ENCODE measurements at places on chromosomes 11 and 22.

- DNase-seq: peak; percentile 17
These were observed 38.0 kb downstream of the EXT2 start for GRCh38 chr11:44133335-44133946.

DNA sequence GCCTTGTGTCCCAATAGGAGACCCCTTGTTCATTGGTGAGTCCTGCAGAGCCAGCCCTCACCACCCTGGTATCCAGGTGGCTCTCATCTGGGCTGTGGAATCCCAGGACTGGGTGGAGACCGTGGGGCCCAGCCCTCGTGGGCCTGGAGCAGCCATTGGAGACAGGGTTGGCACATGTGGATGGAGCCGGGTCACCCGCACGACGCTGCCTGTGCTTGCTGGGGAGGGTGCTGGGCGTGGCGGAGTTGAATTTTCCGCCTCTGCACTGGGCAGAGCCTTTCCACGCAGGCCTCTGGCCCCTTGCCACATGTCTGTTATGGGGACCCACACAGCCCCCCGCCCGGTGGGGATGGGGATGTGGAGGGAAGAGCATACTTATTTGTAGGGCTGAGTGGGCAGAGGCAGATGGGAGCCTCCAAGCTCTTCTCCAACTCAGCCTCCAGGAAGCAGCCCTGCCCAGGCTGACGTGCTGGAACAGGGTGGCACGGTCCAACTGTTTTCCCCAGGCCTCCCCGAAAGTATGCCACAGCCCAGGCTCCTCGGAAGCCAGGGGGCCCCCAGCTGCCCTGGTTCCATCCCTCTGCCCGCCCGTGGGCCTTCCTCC is 12.6 kb downstream of the GRAMD4 start:
- DNase-seq: no peak

DNA sequence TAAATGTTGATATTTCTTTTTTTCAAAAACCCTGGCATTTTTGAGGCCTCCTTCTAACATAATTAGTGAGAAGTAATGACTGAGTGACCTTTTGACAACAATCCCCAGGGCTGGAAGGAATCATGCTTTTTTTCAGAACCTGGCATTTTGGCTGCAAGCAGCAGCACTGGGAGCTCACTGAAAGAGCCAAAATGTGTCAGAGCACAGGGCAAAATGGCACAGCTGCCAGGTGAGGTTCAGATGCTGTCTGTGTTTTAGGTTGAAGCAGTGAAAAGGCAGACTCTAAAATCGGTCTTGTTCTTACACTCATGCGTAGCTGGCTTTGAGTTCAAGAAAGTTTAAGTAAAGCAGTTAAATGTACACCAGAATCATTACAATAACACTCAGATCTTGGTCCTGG is 1063.8 kb downstream of the DLG2 start:
- no peak for DNase-seq

GRCh38 chr11:74615988-74616387 is 23.6 kb downstream of the POLD3 start:
- DNase-seq: no peak

GRCh38 chr11:27107548-27107947 is 66.9 kb downstream of the BBOX1 start:
- no peak for DNase-seq

- peak; percentile 28 for DNase-seq
These were observed at the start of gene PLEKHA7 for GRCh38 chr11:17014321-17014832. TSS of gene PLEKHA7 (minus strand) at chr11:17014414. CDS start at chr11:17014401, 13 bp downstream.

DNA sequence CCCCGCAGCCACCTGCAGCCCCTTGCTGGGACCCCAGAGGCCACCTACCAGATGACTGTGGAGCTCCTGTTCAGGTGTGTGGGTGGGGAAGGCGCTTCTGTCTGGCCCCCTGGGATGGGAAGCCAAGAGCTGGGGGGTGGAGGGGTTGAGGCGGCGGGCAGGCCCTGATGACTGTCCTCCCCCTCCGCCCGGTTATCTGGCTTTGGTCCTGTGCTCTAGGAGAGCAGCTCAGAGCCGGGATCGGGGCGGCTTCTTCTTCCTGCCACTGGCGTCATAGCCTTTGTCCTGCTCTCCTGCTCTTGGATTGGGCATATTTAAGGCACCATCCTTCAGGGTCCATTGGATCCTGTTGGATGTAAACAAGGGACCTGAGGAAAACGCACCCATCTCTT is 38.4 kb downstream of the TPCN2 start:
- DNase-seq: no peak

GRCh38 chr11:56396047-56396446 is 16.4 kb upstream of the OR5AL1 start:
- DNase-seq: no peak

GRCh38 chr11:8531312-8531711 is 62.7 kb downstream of the STK33 start:
- DNase-seq: no peak

- no peak for DNase-seq
These were observed 1.5 kb downstream of the SF1 start for GRCh38 chr11:64776875-64777274.

DNA sequence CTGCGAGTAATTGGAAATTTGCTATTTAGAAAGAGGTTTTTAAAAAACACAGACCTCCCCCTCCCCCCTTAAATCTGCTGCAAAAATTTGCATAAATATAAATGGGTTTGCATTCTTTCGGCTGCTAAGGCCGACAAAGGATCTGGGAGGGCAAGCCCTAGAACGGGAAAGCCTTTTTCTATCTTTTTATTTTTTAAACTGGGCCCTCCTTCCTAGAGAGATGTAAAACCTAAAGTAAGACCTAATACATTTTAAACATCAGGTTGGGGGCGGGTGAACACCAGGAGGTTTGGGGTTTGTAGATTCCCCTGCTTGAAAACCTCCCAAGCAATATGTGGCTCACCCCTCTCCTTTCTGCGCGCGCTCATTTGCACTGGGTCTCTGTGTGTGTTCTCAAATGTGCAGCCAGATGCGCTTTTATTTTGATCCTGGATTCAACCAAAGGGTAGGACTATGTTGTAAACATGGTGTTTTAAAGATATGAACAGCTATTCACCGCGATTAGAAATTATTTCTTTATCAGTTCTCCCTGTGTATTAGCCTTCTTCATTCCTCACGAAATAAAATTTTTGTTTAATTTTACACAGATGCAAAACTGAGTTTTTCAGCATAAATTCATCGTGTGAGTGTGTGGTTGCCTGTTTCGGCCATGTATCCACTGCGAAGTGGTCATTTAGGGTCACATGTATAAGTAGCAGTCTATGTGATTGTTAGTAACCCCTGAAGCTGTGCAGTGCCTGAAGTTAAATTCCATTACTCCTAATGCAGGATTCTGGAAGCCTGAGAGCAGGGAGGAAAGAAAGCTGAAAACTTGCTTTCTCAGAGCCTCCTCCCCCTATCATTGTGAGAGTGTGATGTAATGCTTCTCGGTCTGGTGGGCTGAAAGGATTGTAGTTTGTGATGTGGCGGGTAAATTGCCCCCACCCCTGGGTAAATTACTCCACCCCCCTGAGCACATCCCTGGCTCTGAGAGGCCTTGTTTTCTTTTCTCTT is 988 bp downstream of the TNRC6B start:
- peak; percentile 31 for DNase-seq

DNA sequence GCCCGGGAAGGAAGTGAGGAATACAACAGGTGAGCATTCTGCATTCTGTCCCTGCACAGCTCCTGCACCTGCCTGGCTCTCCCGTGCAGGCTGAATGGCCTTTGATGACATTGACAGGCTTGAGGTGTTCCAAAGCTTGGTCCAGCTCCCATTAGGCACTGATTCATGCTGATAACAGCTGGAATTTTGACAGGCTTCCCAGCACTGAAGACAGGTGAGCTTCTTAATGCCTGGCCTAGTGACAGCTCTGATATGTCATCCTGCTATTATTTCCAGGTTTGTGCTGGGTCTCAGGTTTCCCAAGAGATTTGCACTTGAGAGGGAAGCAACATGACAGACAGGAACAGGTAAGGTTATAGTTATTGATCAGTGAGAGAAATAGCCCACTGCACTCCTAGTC is 58.0 kb upstream of the MTNR1B start:
- no peak for DNase-seq

- DNase-seq: no peak
These were observed 73.1 kb downstream of the COMMD9 start for GRCh38 chr11:36216061-36216615.

DNA sequence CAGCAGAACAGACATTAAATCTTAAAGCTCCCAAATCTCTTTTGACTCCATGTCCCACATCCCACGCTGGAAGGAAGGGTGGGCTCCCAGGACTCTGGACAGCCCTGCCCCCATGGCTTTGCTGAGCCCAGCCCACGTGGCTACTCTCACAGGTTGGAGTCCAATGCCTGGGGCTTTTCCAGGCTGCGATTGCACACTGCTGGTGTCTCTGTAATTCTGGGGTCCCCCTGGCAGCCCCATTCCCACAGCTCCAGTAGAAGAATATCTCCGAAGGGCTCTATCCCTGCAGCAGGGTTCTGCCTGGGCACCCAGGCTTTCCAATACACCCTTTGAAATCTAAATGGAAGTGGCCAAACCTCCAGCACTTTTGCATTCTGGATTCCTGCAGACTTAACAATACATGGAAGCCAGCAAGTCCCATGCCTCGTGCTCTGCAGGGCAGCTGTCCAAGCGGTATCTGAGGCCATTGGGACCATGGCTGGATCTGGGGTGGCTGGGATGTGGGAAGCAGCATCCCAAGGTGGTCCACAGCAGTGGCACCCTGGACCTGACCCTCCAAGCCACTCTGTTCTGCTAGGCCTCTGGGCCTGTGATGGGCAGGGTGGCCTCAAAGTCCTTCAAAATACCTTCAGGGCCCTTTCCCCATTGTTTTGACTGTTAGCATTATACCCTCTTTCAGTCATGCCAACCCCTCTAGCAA is 47.9 kb upstream of the TH start:
- DNase-seq: no peak

- peak; percentile 89 for DNase-seq
These were observed 73.0 kb downstream of the CYB5R2 start for GRCh38 chr11:7600205-7600775.

GRCh38 chr22:46374663-46375474 is 39.4 kb downstream of the TRMU start:
- DNase-seq: no peak

GRCh38 chr11:114135737-114136151 is 76.2 kb downstream of the ZBTB16 start:
- DNase-seq: no peak

GRCh38 chr22:17305076-17305475 is 64.2 kb upstream of the CECR2 start:
- DNase-seq: no peak

GRCh38 chr22:30238661-30239487 is 7.7 kb downstream of the LIF start:
- DNase-seq: no peak

- no peak for DNase-seq
These were observed 77.1 kb upstream of the EIF3D start for GRCh38 chr22:36606114-36606513.

DNA sequence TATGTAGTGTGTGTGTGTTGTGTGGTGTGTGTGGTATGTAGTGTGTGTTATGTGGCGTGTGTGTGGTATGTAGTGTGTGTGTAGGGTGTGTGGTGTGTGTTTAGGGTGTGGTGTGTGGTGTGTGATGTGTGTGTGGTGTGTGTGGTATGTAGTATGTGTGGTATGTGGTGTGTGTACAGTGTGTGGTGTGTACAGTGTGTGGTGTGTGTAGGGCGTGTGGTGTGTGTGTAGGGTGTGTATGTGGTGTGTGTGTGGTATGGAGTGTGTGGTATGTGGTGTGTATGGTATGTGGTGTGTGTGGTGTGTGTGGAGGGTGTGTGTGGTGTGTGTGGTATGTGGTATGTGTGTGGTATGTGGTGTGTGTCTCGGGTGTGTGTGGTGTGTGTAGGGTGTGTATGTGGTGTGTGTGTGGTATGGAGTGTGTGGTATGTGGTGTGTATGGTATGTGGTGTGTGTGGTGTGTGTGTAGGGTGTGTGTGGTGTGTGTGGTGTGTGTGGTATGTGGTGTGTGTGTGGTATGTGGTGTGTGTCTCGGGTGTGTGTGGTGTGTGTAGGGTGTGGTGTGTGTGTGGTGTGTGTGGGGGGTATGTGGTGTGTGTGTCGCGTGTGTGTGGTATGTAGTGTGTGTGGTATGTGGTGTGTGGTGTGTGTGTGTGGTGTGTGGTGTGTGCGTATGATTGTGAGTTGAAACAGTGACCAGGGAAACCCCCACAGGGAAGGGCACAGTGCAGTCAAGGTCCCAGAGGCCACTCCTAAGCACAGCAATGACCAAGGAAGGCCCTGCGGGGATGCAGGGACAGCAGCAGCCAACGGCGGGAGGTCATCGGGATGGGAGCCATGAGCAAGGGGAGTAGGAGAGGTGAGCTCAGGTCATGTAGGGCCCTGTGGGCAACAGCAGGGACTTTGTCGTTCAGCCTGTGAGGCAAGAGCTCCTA is 2.9 kb upstream of the PPP6R2 start:
- DNase-seq: peak; percentile 70

- no peak for DNase-seq
These were observed 153.9 kb downstream of the CHST1 start for GRCh38 chr11:45511566-45511965.

DNA sequence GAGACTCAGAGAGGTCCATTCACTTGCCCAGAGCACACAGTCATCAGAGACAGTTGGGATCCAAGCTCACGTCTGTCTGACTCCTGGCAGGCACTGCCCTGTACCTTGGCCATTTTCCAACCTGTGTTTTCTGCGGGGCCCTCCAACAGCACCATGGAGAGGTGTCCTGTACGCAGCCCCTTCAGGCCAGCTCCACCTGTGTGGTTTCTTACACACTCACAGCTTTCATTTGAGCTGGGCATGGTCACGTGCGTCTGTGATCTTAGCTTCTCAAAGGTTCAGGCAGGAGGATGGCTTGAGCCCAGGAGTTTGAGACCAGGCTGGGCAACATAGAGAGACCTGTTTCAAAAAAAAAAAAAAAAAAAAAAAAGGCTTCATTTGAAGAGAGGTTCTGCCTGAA is 24.4 kb downstream of the TOM1 start:
- no peak for DNase-seq

- no peak for DNase-seq
These were observed 1.6 kb upstream of the MAP4K2 start for GRCh38 chr11:64804346-64805210.

DNA sequence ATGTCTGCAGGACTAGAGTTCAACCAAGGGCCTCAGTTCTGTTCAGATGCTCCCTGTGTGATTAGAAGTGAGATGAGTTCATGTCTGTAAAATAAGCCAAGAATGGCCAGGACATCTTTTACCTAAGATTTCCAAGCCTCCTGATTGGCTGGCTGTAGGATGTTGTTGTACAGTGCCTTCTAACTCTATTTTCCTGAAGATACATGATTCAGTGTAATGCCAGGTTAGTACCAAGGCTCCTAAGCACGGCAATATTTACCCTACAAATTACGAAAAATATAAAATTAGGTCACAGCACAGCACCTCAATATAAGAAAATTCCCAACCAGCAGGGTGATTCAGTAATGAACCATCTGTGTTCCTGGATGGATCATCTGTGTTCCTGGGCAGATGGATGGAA is 140.0 kb upstream of the MTMR2 start:
- DNase-seq: no peak

DNA sequence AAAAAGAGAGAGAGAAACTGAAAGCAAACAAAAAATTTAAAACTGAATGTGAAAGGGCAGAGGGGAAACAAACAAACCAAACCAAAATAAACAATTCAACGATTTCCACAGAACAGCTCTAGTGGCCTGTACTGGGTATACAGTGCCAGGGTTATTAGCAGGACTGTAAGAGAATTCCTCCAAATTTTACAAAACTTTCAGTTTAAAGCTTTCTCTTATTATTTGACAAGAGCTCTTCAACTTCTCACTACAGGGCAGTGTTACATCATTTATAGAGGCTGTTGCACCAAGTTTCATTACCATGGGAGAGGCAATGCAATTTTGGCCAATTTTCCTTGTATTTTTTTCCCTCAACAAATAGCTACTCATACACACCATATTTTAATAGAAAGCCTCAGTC is 44.3 kb upstream of the CLPB start:
- no peak for DNase-seq
